ENCODE measurements at places on chromosomes 12 and 14.

DNA sequence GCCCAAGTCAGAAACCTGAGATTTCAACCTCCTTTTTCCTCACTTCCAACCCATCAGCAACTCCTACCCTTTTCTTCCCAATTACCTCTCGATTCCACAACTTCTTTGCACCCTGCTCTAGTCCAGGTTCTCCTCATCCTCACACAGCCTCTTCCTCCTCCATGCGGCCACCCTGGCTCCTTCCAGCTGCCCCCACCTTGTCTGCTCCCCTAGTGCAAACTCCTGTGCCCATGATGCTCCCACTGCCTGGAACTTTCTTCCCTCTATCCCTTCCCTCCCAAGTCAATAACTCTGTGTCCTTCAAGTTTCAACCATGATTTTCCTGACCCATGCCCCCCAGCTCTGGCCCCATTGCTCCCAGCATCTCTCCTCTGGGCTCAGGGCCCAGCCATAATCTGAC lies 17.3 kb downstream of the SELPLG start:
- DNase-seq: no peak

GRCh38 chr14:29928117-29928640 lies 532 bp upstream of the PRKD1 start:
- no peak for DNase-seq

- DNase-seq: no peak
Observed at GRCh38 chr14:75183225-75183624, 6.8 kb upstream of the TMED10 start.

GRCh38 chr12:113184098-113184899 lies 979 bp downstream of the DDX54 start:
- peak; percentile 83 for DNase-seq

DNA sequence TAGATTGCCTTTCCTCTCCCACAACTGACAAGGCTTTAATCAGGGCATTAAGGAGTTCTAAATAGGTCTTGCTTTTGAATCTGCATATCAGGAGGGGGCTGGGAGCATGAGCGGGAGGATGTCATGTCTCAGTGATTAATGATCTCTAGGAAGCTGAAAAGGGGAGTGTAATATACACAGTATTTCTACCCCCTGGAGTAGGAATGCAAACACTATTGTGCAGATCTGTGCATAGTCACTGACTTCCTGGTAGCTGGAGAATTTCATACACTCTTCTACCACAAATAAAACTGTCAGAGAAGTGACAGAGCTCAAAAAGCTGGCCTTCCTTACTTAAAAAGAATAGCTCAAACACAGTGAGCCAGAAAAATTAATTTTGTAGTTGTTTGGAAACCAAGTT lies 65.8 kb downstream of the RIC8B start:
- DNase-seq: no peak

DNA sequence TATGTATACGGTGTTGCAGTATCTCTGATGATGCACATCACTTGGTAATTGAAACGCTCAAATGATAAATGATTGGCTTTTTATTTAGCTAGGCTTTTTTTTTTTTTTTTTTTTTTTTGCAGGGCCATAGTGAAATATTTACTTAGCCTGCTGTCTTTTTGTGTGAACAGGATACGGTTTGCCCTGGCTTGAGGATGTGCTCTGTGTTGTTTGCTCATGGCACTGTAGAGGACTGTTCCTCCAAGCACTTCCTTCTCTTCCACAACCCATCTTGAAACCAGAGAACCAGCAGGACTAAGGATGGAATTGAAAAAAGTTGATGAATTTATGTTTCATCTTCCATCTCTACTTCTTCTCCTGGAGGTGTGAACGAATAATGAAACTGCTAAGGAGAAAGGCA lies 15.5 kb upstream of the SSPN start:
- DNase-seq: no peak

- no peak for DNase-seq
Observed at GRCh38 chr12:14239935-14240872, 125.3 kb upstream of the ATF7IP start.

- no peak for DNase-seq
Observed at GRCh38 chr12:4303750-4304149, 17.3 kb upstream of the TIGAR start.

GRCh38 chr14:64800000-64800399 lies 79.7 kb downstream of the SPTB start:
- DNase-seq: no peak

DNA sequence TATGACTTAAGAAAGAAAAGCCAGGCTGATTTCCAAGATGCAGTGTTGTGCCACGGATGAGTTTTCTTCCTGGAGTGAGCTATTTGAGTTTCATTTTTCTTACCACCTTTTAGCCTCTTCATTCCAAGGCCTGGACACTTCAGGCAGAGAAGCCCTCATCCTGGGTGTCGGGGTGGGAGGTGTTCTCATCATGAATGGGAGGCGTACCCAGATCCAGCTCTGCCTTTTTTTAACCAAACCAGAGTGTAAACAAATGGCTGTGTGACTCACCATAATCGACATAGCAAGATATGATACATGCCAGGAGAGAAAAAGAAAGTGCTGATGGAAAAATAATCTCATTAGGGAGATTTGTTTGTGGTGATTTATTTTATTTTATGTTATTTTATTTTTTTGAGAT lies 79.9 kb downstream of the ARF6 start:
- no peak for DNase-seq

DNA sequence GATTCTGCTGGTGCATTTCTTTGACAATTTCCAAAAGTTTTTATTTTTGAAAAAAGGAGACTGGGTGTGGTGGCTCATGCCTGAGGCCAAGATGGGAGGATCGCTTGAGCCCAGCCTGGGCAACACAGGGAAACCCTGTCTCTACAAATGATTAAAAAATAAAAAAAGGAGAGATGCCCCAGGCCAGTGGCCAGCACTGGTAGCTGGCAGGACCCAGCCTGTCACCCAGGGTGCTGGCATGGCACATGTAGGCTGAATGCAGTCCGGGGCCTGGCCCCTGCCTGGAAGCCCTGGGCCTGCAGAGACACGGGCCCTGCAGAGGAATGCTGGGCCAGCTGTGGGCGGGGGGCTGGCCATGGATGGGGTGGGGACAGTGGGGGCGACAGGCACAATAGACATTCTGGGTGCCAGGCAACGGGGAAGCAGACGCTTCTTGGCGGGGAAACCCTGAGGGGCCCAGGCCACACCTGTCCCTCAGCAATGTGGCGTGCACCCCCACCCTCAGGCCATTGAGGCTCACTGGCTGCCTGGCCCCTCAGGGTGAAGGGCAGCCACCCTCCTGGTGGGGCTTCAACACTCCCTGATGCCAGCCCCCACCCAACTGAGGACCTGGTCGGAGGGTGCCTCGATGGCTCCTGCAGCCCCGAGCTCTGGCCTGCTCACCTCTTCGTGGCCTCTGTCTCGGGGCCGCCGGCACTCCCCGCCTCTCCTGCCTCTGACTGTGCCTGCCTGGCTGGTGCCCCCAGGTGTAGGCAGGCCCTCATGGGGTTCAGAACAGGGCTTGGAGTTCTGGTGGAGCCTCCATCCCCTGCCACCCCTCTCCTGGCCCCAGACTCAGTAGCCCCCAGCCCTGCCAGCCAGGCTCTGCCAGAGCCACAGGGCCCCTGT lies 12.1 kb downstream of the TRMT61A start:
- DNase-seq: no peak

DNA sequence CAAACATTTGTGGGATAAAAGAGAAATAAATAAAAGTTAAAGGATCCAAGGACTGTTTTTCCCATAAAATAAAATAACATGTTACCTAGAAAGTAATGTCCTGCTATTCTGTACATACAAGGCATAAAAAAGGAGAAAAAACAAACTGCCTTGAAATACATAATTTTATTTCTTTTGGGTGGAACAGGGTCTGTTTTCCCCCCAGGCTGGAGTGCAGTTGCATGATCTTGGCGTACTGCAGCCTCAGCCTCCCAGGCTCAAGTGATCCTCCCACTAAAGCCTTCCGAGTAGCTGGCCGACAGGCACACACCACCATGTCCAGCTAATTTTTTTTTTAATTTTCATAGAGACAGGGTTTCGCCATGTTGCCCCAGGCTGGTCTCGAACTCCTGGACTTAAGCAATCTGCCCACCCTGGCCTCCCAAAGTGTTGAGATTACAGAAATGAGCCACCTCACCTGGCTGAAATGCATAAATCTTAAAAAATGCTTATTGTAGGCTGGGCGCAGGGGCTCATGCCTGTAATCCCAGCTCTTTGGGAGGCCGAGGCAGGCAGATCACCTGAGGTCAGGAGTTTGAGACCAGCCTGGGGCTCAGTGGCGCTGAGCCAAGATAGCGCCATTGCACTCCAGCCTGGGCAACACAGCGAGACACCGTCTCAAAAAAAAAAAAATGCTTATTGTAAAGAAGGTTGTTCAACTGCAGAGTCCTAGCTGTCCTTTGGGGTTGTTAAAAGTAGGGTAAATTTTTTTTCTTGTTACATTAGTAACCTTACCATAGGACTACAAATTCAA lies 4.1 kb upstream of the TUBA1C start:
- DNase-seq: no peak
